ENCODE measurements at places on chromosomes 11 and 22.
A peak's percentile ranks its signal among the peaks of the same experiment; 100 is the strongest.

- DNase-seq: no peak
Measured at GRCh38 chr22:30804626-30805025, 110.0 kb downstream of the OSBP2 start.

DNA sequence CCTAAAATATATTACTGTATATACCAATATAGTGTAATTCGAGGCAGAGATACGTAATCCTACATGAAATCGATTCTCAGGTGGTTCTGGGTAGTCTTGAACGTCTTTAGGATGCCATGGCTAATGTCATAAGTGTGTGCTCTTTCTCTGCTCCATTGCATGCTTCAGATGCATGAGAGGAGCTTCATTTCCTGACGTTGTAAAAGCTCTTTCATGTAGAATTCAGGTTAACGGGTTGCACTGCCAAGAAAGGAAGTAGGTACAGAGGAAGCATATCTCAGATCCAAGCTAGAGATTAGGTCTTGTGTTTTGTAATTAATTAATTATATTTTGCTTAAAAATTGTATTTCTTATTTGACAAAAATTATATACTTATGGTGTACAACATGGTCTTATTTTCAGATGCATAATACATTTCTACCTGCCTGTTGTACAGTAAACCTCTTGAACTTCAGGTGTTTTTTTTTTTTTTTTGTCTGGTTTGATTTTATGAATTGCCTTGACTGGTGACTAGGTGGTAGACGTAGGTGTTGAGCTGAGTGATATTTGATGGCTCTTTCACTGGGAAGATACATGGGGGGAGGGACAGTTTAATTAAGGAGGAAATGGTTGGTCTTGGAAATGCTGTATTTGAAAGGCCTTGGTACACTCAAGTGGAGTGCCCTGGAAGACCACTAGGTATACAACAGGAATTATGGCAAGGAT, 9.3 kb downstream of the NUP50 start:
- no peak for DNase-seq

- no peak for DNase-seq
Measured at GRCh38 chr11:38498721-38499120, 1900.7 kb upstream of the RAG2 start.

DNA sequence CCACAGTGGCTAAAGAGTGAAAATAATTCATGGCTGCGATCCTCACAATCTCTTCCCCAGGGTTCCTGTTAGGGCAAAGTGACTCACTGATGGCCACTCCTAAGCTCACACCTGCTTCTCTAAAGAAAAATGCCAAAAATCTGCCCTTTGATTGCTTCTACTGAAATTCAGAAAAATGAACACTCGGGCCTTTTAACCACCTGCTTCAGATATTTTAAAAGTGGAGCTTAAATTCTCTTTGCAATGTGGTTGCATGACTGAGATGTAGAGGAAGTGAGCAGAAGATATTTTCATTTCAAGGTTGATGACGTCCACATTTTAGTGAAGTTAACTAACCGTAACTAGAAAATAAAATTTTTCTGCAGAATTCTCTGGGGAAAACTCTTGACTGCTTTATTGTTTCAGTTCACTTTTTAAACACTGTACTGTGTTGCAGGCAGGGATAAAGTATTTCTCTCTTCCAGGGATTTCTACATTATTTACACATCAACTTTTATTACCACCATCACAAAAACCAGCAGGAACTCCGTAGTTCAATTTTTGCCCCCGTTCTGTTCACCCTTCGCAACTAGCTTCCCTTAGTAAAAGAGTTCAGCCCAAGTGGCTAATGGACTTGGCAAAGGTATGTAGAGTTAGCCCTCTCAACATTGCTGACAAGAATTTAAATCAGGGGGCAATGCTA, 8.5 kb downstream of the RAB30 start:
- no peak for DNase-seq

GRCh38 chr22:22839570-22840314, 47.9 kb upstream of the IGLL5 start:
- no peak for DNase-seq

GRCh38 chr11:119684361-119685110, 44.5 kb downstream of the NECTIN1 start:
- DNase-seq: no peak

DNA sequence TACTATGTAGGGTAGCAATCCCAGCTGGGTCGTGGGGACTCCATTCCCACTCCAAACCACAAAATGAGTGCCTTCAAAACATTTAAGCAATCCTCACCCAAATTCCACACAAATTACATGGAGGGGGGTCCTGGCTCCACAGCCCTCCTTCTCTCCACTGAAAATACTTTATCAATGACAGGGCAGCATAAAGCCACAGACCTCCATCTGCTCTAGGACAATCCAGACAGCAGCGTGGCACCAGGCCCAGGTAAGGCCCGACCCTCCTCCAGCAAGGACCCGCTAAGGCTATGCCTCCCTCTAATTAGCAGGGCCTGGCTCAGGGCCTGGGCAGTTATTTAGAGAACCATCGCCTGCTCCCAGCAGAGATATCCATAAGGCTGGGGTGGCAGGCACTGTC, at the start of gene PANX3:
Gene PANX3 (plus strand): TSS at position 365 of the 400 bp plus-strand sequence. CDS start 129 bp downstream, outside the sequence.
- no peak for DNase-seq

DNA sequence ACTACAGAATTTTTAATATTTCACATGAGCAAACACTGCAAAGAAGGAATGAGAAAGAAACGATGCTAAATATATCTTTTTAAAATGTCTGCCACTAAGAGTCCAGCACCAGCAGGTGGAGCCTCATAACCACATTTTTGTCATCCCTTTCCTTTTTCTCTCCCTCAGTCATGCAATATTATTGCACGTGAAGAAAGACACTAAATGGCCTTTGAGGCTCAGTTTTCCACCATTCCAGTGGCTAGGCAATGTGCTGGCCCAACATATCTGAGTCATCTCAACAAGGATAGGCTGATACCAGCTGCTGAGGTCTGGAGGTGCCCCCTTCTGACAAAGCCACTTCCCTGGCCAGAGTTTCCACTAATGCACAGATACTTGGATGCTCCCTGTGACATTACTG, 1.8 kb downstream of the ALKBH8 start:
- DNase-seq: no peak

GRCh38 chr11:18188796-18189195, 16.2 kb downstream of the MRGPRX4 start:
- no peak for DNase-seq

GRCh38 chr11:67776852-67777520, 102.6 kb upstream of the ALDH3B2 start:
- DNase-seq: no peak

- no peak for DNase-seq
Measured at GRCh38 chr11:92837595-92837994, 131.9 kb upstream of the MTNR1B start.

- DNase-seq: no peak
Measured at GRCh38 chr11:111320728-111321568, 22.6 kb downstream of the POU2AF3 start.

- peak; percentile 83 for DNase-seq
Measured at GRCh38 chr11:113314389-113315301, at the start of gene TTC12. Gene TTC12 (plus strand): TSS chr11:113314583. CDS start chr11:113316258, 1,675 bp downstream.

DNA sequence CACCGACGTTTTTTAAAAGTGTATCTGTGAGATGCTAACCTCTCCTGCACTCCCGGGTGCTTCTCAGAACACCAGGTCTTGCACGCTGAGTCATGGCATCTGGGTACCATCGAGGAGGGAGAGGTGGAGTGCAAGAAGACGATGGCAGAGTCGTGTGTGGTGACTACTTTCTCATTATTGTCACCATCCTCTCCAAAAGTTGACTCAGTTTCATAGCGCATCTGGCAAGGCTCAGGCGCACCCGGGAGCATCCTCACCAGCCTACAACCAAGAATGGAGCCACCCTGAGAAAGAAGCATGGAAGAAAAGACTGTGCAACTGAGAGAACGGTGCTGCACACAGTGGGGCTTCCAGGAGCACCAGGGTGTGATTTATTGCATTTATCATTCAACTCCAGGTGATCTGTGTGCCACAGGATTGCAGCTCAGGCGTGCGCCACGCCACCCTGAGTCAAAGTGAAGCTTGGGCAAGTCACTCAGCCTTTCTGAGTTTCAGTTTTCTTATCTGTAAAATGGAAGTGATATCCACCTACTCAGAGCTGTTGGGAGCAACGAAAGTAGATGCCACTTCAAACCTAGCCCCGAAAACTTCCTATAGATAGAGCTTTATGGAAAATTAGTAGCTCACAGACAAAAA, 65.4 kb downstream of the LINC01488 start:
- no peak for DNase-seq

DNA sequence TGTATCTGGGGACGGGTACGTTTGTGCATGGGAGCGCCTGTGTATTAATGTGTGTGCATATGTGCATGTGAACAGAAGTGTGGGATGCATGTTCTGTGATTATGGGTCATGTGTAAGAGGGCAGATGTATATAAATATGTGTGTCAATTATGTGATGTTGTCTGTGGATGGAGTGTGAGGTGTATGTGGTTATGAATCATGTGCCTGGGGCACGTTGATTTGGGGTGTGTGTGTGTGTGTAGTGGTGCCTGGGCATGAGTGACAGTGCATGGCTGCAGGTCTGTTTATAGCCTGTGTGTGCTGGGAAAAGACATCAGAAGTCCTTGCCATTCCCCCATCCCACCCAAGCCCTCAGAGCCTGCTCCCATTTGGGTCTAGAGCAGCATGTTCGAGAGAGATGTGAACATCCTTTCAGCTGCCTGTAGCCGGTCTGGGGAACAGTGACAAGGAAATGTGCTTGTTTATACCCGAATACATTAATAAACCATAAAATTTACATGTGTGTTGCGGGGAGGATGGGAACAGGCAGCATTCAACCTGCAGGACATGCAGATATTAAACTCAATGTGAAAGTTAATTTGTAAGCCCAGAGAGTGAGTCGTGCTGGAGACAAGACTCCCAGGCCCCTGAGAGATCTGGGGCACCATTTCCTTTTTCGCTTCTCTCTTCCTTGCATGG, 129.0 kb downstream of the NECTIN1 start:
- no peak for DNase-seq

GRCh38 chr11:64343767-64344559, 4.0 kb downstream of the CCDC88B start:
- DNase-seq: no peak

GRCh38 chr22:38074181-38075104, 9.5 kb downstream of the SLC16A8 start:
- no peak for DNase-seq

- no peak for DNase-seq
Measured at GRCh38 chr11:45932217-45932616, 9.8 kb downstream of the LARGE2 start.

- DNase-seq: no peak
Measured at GRCh38 chr11:89477175-89477574, 14.0 kb downstream of the NOX4 start.

Data from stimulated activated CD8-positive, alpha-beta memory T cell treated with anti-CD3 and anti-CD28 coated beads, Interleukin-4, amount 100 ng/mL, for 4 hours (primary cell).